ENCODE measurements at places on chromosomes 6 and 20.

GRCh38 chr6:87723170-87724078 is 21.4 kb upstream of the AKIRIN2 start:
- no peak for DNase-seq

DNA sequence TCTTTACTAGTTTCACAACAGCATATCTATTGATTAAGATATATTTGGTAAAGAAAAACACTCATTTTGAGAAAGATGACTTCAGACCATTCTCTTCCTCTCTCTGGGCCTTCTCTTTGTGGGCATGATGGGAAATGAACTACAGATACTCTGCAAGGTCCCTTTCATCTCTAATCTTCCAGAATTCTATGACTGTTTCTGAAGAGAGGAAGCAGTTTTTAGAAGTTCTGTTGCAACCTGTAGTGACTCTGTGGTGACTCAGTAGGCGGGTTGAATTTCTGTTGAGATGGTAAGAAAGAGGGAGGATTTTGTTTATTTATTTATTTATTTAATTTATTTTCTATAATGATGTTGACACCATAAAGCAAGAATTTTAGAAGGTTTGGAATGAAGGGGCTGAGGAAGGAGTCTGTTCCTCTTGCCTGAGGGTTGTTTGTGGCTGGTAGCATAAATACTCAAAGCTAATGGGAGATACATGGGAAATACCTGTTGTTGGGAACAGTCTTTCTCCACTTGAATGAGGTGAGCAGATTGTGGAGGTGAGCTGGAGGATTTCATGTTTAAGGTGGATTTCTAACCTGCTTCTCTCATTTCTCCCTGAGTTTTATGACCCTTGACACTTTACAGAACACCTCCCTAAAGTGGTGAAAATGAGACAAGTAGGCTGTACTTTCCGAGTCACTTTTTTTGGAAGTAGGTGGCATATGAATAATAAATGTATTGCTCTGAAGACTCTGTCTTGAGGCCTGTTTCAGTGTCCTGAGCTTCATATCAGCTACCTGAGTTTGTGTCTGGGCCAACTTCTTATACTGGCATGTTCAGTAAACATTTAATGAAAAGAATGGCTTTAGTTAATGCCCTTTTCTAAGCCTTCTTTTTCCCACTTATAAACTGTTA is 15.0 kb downstream of the ACSS2 start:
- DNase-seq: peak; percentile 62

DNA sequence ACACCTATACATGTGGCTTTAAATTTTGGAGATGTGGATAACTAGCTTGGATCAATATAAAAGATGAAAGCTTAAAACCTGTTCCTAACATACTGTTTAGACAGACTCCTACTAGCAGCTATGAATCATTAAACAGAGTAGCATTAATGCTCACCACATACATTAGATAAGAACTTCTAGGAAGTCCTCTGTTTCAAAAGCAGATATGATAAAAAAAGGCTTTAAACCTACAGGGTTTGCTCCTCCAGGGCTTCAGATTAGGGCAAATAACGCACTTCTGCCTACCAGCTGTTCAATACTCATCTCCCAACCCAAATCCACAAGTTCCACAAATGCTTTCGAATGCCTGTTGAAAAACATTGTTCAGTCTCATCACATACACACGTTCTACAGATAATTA is 1.5 kb downstream of the REPS1 start:
- DNase-seq: no peak

GRCh38 chr6:157034436-157035230 is 257.5 kb downstream of the ARID1B start:
- peak; percentile 39 for DNase-seq

GRCh38 chr6:154462425-154462824 is 48.1 kb downstream of the CNKSR3 start:
- DNase-seq: no peak

DNA sequence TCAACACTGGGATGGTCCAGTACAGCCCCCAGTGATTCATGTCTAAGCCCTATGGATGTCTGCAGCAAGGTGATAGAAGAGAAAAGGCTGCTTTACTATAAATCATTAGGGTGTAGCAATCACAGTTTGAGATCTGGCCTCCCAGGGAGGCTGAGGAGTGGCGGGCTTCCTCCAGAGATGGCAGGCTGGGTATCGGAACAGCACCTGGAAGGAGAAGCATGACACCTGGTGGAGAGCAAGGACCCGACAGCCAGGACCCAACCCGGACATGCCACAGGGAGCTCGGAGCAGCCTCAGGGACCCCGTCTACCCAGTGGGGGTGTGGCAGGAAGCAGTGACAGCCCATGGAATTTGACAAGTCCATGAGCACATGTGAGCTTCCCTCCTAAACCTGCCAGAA is 114.8 kb upstream of the CD93 start:
- no peak for DNase-seq

GRCh38 chr6:129621252-129621651 is 88.7 kb downstream of the ARHGAP18 start:
- peak; percentile 12 for DNase-seq

DNA sequence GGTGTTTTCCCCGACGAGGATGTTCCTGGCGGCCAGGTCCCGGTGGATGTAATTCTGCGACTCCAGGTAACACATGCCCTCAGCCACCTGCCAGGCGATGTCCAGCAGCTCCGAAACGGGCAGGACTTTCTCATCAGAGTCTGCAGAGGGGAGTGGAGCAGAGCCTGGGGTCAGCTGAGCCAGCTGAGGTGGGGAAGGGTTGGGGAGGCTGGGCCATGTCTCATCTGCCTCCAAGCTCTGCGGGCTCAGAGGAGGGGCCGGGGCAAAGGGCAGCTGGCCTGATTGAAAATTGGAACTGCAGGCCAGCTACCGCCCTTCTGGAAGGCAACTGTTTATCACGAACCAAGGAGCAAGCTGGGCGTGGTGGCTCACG is 6.4 kb downstream of the PTK6 start:
- no peak for DNase-seq

DNA sequence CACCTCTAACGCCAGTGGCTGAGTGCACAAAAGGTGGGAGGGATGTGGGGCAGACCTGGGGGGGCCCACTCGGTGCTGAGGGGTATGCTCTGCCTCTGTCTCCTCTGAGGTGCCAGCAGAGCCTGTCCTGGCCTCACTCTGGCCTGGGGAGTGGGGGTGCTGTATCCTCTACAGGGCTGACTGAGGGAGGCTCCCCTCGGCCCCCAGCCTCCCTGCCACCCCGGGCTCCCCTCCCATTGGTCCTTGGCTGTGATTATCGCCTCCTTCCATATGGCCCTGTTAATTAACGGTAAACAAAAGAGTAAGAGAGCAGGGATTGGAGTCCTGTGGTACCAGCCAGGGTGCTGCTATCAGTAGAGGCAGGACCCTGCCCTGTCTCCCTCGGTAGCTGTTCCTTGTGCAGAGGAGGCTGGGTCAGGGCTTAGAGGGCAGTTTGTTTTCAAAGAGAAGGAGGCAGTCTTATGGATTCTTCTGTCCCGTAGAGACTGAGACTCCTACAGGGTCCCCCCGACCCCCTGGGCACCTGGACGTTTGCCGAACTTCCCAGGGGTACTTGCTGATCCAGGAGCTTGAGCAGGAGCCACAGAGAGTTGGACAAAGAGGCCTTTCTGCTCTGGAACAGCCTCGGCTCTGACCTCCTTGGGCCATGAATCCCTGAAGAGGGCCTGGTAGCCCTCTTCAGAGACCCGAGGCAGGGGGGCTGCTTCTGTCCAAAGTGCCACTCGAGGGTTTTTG is 1.8 kb downstream of the MYT1 start:
- DNase-seq: no peak

GRCh38 chr6:85005494-85005893 is 241.1 kb upstream of the TBX18 start:
- DNase-seq: no peak

DNA sequence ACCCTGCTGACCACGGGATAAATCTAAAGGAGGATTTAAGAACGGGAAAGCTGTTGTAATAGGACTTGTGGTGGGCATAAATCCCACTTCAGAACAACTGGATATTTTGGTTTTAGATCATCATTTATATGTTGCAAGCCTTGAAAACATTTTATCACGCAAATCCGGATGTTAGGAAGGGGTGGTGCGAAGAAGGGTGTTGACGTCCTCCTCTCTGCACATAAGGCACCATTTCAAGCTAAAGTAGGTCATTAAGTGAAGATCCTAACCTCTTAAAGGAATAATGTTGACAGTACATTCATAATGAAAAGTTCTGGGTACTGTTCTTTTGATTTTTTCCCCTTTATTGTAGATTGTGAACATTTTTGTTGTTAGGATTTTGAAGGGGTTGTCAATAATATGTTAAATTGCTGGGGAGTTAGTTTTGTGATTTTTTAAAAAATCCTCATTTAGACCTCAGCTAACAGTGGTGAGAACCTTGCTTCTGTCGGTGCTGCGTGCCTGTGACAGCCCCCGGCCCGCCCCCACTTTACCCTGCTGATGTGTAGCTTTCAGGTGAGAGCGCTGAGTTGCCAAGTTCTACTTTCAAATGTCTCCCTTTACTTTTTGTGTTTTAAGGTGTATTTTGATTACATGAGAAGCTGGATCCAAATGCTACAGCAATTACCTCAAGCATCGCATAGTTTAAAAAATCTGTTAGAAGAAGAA is 88.8 kb downstream of the MAP3K4 start:
- no peak for DNase-seq

GRCh38 chr6:46914279-46914810 is 7.4 kb downstream of the ADGRF5 start:
- DNase-seq: no peak

- no peak for DNase-seq
Observed at GRCh38 chr20:63314566-63315239, 21.7 kb downstream of the COL20A1 start.

GRCh38 chr20:58518387-58518786 is 3.2 kb upstream of the APCDD1L start:
- DNase-seq: no peak

DNA sequence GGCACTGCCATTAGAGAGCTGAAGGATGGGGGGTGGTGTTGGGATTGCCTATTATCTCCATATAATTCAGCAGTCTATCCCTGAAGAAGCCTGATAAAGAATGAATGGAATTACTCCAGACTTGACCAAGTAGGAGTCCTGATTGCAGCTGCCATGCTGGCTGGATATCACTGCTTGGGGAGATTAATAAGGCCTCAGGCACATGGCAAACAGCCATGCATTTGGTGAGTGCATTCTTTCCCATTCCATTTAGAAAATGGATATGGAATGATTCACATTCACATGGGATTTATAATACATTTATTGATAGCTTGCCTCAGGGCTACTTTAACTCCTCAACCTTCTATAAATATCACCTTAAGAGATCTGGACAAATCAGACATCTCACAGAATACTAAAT is 49.6 kb upstream of the HLA-A start:
- DNase-seq: no peak

GRCh38 chr6:10421921-10422736 is 7.3 kb upstream of the TFAP2A start:
- DNase-seq: no peak

DNA sequence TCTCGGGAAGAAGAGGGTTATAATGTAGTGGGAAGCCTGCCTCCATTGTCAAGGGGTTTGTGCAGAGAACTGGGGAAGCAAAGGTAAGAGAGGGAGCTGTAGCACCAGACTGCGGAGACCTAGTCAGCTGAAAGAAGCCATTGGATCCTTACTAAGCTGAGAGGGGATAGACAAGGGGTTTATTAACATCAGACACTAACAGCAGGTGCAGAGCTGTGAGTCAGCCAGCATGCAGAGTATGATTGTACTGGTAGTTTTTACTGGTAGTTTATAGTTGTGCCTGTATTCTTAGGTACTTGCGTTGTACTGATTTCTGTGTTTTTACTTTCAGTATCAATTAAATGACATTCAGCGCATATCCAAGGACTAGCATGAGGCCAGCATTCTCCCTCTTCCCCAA is 17.8 kb upstream of the COL19A1 start:
- DNase-seq: no peak

DNA sequence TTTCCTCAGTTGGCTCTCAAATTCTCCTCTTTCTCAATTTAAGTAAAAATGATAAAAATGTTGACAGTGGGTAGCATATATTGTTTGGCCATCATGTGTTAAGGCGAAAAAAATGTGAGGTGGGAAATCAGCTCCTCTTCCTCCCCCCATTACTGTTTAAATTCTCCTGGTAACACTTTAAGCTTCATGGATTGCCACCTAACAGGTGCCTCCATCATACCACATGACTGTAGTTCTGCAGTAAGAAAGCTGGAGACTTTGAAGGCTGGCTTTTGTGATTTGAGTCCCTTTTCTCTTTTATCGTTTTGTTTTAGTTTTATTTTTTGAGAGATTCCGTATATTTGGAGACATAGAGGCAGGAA is 1.2 kb downstream of the ZFAND3 start:
- DNase-seq: peak; percentile 24

- DNase-seq: no peak
Observed at GRCh38 chr6:93418033-93418407, 1.3 kb downstream of the EPHA7 start.

Data from Jurkat, Clone E6-1 (cell line).